ENCODE measurements at places on chromosomes 11 and 22.

GRCh38 chr11:79266396-79266795 is 174.4 kb downstream of the TENM4 start:
- no peak for DNase-seq

- no peak for DNase-seq
Measured at GRCh38 chr11:85961130-85961529, 105.9 kb downstream of the CCDC83 start.

GRCh38 chr11:57479021-57479663 is 18.8 kb downstream of the RTN4RL2 start:
- no peak for DNase-seq

DNA sequence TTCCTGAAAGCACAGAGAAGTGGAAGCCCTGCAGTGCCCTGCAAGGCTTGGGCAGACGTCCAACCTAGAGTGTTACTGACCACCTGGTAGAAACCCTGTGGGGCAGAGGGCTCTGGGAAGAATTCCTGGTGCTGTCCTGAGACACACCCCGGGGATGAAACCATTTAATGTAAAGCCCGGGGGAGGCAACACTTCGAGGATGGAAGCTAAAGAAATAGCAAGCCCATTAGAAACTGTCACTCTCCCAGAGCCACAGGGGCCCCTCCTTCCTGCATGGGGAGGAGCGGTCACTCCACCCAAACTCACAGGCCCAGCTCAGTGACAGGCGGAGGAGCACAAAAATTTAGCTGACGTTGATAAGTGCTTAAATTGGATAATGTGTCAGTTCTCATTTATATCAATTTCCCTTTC is 57.6 kb downstream of the NRXN2 start:
- no peak for DNase-seq

- DNase-seq = no peak
Measured at GRCh38 chr11:19814421-19814820, 101.8 kb downstream of the NAV2 start.

DNA sequence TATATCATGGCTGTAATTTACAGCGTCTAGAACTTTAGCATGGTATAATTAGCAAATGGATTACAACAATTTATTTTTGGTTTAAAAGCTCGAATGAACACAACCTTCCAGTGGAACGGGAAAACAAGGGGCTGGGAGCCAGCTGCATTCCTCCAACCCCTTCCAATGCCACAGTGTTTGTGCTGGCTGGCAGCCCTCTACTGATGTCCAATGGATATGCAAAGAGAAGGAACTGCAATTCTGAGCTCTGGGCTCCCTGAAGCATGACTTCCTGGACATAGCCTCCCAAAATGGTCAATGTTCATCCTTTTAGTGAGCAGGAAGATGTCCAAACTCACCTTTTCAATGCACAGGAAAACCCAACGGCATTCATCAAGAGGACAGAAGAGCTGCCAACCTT is 288.3 kb downstream of the TENM4 start:
- no peak for DNase-seq

DNA sequence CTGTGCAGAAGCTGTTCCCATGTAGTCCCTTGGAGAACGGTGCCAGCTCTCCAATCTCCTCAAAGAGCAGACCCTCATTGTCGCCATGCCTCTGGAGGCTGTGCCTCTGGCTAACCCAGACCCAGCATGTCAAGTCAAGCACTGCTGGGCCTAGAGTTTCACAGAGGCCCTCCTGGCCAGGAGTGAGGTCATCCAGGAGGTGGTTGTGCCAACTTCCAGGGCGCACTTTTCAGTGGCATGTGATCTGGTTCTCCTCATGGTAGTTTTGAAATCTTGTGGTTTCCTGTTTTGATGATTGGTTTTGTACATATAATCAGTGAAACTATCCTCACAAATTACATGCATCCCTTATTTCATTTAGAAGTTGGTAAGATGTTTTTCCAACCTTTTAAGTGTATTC is 78.9 kb downstream of the PPFIBP2 start:
- DNase-seq = no peak

GRCh38 chr11:80593648-80594374 is 1153.0 kb upstream of the TENM4 start:
- no peak for DNase-seq

- DNase-seq = no peak
Measured at GRCh38 chr11:65491614-65492386, 7.0 kb upstream of the MALAT1 start.

GRCh38 chr11:69194956-69195355 is 39.2 kb downstream of the SMIM38 start:
- no peak for DNase-seq

DNA sequence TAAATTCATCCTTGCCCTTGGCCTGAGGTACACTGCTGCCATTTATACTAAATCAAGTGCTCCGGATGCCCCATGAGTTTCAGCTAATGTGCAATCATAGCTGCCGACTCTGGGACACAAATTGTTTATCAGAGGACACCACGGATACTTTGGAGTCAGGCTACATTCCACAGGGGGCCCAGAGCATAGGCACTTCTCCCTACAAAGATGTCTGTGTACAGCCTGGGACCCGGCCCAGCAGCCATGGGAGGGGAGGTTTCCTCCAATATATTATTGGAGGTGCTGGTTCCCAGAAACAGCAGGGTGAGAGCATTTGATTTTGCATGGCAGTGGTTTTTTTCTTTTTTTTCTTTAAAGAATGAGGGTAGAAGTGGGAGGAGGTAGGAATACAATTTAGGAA is 31.3 kb downstream of the HTR3B start:
- no peak for DNase-seq

DNA sequence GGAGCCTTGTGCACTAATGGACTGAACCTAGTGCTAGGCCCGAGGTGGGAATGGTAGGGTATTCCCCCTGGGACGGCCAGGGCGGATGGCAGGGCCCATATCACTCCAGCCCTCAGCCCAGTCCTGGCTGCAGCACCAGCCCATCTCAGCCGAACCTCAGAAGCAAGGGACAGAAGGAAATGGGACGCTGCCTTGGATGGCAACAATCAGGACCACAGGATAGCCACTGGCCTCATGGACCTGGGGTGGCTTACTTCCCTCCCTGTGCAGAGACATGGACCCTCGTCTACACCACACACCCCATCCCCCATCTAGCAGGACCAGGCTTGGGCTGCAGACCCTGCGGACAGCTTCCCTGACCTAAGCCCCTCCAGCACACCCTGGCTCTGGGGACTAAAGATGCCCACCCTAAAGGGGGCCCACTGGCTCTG is 24.1 kb downstream of the ARVCF start:
- DNase-seq = no peak
